ENCODE measurements at places on chromosomes 3 and 15.

DNA sequence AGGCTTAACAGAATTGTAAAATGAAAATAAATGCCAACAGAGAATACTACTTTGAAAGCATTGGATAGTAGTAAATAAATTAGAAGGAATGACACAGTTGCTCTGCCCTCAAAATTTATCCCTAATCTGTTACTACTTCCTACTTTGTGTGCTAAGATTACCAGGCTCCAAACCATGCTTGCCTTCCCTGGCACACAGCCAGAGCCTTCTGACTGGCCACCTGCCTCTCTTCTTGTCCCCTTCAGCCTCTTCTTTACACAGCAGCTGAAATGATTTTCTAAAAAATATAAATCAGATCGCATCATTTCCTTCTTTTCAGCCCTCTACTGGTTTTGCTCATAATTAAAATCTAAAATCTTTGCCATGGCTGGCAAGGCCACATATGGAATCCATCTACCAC lies 334.1 kb downstream of the FHIT start:
- DNase-seq = peak; percentile 14

GRCh38 chr3:97970956-97971620 lies 1.1 kb downstream of the RIOX2 start:
- no peak for DNase-seq

DNA sequence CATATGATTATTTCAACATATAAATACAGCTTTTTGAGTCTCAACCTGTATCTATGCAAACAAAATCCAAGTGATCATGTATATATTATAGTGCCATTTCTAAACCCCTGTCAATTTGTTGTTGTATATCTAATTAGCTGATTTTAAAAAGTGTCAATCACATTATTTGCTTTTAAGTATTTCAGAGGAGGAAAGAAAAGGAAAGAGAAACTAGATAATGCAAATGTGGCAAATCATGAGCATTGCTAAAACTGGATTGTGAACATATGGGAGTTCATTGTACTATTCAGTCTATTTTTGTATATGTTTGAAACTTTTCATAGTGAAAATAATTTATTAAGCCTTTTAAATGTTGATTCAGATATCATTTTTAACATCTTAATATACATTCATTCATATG lies 190.7 kb downstream of the ZIC4 start:
- DNase-seq = no peak

DNA sequence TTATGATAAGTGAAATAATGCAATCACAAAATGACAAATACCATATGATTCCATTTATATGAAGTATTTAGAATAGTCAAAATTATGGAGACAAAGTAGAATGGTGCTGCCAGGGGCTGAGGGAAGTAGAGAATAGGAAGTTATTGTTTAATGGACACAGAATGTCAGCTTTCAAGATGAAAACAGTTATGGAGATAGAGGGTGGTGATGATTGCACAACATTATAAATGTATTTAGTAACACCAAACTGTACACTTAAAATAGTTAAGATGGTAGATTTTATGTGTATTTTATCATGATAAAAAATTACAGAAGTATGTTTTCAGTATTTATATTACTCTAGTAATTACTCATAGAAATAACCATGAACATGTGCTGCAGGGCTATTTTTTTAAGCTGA lies 100.8 kb upstream of the AZI2 start:
- no peak for DNase-seq

- DNase-seq = no peak
Measured at GRCh38 chr15:81336568-81336967, 12.6 kb upstream of the STARD5 start.

GRCh38 chr15:70358871-70359647 lies 261.3 kb upstream of the TLE3 start:
- no peak for DNase-seq

DNA sequence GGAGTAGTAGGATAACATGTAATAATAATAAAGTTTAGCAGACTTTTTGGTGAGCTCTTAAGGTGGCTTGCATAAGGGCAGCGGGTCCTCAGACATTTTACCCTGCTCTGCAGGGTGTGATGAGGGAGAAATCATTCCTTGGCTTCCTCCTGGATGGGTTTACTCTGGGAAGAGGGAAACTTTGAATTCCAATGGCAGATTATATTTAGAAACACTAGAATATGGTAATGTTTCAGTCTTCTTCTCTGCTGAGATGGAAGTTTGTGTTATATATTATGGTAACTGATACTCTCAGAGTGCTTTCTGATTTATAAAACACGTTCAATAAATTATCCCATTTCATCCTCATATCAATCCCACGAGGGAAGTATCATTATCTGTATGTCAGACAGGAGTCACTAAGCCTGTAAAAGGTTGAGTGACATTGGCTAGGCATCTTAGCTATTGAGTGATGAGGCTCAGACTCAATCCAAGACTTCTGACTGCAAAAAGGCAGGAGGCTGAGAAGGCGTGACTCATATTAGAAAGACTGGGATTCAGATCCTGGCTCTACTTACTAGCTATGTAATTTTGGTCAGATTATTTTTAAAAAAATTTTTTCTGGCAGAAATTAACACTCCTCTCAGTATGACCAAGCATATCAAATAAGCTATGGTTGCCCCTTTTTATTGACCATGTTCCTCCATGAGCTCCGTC lies 19.3 kb downstream of the PDIA5 start:
- no peak for DNase-seq

- no peak for DNase-seq
Measured at GRCh38 chr15:73233623-73234022, 135.1 kb downstream of the HCN4 start.

- no peak for DNase-seq
Measured at GRCh38 chr15:31145271-31145911, 43.9 kb upstream of the TRPM1 start.

DNA sequence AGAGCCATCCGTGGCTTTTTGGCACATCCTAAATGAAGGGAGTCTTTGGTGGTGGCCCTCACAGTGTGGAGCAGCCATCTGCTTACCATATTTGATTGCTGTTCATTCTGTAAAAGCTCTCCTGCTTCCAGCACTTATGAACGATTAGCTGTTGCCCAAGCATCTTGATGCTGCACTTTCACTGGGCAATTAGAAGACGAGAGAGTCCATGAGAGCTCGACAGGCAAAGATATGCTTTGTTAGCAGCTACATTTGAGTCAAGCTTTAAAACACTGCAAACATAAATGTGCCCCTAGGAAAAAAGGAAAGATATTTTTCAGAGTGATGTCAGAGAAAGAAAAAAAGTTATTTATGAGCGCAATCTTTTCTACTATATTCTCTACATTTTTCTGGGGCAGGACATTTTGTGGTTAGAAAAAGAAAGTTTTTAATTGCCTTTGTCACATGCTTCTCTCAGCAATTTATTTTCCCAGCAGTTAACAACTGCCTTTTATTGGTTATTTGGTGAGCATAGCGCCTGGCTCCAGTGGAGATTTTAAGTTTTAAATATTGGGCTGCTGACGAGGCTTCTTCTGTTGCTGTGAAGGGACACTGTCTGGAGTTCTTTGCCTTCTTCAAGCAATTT lies 468.4 kb downstream of the C3orf38 start:
- no peak for DNase-seq

DNA sequence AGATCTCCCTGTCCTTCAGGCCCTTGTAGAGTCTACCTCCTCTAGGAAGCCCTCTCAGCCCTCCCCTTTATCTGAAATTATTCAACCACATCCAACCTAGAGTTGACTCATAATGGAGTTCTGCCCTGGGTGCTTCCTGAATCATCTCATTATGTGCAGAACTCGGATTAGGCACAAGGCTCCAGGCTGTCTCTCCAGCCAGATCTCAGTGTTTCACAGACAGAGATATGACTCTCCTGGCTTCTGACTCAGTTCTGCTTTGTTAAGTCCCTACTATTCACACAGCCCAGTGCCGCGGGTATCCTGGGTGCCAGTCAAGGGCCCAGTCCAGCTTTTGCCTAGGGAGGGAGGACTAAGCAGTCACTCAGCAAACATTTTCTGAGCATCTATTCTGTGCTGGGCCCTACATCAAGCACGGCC lies 9.3 kb downstream of the STRA6 start:
- no peak for DNase-seq

DNA sequence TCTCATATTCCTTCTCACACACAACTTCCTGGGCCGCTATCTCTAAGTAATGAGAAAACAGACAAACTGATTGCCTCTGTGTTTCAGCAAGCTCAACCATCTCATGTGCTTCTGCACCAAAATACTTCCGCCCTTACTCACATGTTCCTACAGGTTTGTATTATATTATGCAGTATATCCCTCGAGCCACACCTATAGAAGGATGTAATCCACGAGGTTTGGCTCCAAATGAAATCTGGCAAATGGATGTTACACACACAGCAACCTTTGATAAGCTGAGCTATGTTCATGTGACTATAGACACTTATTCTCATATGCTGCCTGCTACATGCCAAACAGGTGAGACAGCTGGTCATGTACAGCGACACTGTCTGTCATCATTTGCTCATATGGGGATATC lies 22.6 kb downstream of the CCRL2 start:
- no peak for DNase-seq

DNA sequence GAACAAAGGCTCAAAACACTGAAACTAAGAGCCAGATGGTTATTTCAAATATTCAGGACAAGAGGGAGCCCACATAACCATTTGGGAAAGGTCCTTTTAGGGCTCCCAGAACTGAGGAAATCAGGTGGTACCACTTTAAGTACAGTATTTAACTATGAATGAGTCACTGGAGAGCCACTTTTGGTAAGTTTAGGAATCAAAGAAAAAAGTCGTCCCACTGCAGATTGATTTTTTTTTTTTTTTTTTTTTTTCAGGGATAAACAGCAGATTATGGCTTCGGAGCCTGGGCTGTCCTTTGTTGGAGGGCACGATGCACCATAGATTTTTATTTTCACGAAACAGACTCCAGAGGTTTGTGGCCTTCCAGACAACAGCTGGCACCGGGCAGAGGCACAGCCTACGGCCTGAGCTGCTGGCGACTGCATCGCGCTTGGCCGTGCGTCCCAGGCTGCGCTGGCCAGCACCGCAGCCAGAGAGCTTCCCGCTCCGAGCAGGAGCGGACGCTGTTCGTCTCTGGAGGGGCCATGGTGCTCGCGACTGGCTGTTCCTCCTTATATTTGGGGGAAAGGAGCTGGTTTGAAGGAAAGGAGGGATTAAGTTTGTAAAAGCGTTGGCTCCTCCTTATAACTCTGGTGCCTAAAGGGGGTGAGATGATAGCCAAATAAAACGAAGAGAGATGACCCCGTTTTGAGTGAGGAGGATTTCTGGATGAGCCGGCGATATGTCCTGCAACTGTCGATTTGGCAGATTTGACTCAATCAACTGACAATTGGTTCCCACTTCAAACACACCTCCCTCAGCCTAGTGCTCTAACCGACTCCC lies 152.9 kb upstream of the GOLIM4 start:
- no peak for DNase-seq

DNA sequence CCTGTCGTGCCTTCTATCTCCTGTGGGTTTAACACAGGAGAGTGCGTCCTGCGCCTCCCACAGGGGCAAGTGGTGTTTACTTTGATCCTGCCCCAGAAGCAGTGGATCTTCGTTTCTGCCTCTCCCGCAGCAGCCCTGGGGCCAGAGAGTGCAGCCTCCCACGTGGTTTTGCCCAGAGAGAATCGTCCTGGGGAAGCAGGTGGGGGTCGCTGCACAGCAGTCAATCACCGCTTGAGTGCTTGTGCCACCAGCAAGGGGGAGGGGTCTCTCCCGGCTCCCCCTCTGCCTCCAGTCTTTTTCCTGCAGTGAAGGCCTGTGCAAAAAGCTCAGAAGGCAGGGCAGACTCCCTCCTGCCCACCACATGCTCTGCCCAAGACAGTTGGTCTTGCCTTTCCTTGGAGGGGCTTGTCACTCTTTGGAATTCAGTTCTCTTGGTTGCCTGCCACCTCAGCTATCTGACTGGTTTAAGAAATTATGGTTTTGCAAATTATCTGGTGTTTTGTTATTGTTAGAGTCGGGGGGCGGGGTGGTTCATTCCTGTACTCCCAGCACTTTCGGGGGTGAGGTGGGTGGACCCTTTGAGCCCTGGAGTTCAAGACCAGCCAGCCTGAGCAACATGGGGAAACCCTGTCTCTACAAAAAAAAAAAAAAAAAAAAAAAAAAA lies 26.9 kb downstream of the STOML1 start:
- DNase-seq = no peak

- DNase-seq = peak; percentile 33
Measured at GRCh38 chr15:70528816-70529215, 234.5 kb downstream of the UACA start.

DNA sequence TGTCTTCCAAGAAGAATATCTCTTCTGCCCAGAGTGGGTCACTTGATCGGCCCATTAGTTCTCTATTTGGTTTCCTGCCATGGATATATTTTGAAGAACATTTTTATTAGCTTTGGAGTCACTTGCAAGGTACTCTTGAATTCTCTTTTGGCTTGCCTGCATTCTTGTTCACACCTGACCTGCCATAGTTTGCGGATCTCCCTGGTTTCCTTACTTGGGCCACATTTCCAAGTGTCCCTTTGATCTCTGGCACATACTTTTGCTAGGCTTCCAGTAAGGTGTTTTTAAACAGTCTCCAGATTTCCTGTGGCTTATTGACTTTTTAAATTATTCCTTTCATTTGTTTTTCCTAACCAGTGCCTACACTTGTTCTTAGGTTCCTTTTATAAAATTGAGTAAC lies 488.5 kb upstream of the MDFIC2 start:
- DNase-seq = no peak

GRCh38 chr3:62361261-62361660 lies 12.1 kb downstream of the FEZF2 start:
- no peak for DNase-seq

- no peak for DNase-seq
Measured at GRCh38 chr3:170914690-170915089, 6.3 kb upstream of the EIF5A2 start.

DNA sequence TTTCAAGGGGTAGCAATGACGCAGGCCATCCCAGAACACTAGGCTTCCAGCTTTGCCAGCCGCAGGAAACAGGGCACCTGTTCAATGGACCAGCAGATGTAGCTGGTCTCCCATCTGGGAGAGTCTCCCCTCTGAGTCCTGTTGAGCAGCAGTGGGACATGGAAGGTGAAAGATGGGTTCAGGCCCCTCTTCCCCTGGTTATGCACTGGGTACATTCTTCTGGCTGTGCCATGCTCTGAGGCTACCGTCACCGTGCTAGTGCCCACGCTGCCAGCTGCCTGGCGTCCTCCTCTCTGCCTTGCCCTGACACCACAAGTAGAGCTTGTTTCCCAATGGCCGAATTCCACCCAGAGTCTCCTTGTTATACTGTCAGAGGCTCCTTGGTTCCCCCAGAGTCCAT lies 63.1 kb downstream of the TLE3 start:
- DNase-seq = no peak

- DNase-seq = no peak
Measured at GRCh38 chr3:141218162-141218835, 13.3 kb upstream of the PXYLP1 start.

GRCh38 chr3:138114431-138114918 lies 933 bp downstream of the DZIP1L start:
- no peak for DNase-seq

DNA sequence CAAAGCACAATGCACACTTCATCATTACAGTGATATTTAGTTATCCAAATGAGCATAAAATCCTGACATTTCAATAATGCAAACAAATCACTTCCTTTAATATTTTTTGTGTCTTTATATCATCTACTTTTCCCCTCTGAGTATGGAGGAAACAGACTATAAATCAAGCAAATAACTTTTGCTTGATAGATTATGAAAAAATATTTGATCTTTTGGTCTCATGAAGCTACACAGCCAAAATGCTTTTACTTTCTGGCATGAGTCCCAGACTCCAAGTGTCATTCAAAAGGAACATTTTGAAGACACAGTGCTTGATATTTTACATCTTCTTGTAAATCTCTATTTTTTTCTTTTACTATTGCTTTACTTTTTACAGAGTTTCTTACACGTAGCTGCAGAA lies 215.3 kb upstream of the ROBO1 start:
- no peak for DNase-seq

GRCh38 chr15:47742742-47743141 lies 25.4 kb downstream of the SEMA6D start:
- DNase-seq = no peak

- DNase-seq = no peak
Measured at GRCh38 chr3:33629219-33629618, 88.8 kb downstream of the CLASP2 start.

Data from NCI-H510A treated with DMSO at 0.1 percent for 48 hours (cell line).